Stimulated activated CD8-positive, alpha-beta memory T cell treated with anti-CD3 and anti-CD28 coated beads, Interleukin-7, amount 100 ng/mL, for 1 hour (primary cell): ENCODE measurements at places on chromosomes 12 and 14.

DNA sequence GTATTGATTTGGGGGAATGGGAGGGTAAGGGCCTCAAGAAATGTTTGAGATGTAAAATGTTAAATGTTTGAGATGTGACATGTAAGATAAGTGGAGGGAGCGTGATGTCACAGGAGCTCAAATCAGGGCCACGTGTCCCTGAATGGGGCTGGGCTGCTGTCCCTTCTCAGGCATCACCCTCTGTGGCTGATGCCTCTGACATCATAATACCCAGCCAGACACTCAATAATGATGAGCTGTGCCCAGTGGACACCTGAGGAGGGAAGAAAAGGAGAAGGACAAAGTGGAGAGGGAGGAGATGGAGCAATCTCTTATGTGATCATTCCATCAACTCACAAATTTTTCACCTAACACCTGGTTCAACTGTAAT, 120.8 kb downstream of the SAMD4A start:
- DNase-seq = no peak

- DNase-seq = no peak
These were observed 142.8 kb downstream of the SLC8A3 start for GRCh38 chr14:70045844-70046535.

DNA sequence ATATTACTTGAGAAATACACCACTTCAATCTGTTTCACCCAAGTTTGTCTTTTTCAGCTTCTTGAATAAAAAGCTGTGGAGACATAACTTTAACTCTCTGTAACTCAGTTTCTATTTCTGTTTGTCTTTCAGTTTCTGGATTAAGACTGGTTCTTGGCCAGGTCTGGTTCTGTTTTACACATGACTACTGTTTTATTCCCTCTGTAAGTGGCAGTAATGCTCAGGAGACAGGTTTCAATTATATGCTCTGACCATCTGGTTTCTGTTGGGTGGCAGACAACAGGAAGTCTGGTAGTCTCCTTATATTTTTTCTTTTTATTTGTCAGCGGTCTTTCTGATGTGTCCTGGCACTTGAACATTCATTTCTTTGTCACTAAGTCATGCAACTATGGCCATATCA, 102.9 kb downstream of the RPS29 start:
- DNase-seq = no peak

DNA sequence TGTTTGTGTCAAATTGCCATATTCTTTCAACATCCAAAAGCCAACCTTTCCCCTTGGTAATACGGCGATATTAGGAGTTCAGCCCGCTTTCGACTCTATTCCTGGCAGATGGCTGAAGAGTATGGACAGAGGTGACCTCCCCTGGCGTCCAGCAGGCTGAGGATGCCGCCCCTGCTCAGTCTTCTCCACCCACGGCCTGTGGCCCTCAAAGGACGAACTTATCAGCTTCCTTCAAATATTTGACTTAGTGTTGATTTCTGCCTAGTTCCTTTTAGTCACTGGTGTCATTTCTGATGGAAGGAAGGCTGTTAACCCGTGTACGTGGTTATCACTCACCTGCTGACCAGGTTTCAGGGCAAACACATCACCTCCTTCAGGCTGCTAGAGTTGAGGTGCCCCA, 65.0 kb downstream of the TESC start:
- DNase-seq = no peak

DNA sequence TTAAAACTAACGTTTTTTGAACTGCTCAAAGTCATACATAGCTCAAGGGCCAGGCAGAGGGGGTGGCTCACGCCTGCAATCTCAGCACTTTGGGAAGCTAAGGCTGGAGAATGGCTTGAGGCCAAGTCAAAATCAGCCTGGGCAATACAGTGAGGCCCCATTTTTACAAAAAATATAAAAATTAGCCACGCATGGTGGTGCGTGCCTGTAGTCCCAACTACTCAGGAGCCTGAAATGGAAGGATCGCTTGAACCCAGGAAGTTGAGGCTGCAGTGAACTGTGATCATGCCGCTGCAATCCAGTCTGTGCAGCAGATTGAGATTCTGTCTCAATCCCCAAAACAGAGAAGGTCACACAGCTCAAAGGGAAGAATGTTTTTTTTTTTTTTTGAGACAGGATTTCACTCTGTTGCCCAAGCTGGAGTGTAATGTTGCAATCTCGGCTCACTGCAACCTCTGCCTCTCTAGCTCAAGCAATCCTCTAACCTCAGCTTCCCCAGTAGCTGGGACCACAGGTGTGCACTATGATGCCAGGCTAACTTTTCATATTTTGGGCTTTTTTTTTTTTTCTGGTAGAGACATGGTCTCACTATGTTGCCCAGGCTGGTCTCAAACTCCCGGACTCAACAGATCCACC, 2.9 kb downstream of the RBM23 start:
- no peak for DNase-seq

DNA sequence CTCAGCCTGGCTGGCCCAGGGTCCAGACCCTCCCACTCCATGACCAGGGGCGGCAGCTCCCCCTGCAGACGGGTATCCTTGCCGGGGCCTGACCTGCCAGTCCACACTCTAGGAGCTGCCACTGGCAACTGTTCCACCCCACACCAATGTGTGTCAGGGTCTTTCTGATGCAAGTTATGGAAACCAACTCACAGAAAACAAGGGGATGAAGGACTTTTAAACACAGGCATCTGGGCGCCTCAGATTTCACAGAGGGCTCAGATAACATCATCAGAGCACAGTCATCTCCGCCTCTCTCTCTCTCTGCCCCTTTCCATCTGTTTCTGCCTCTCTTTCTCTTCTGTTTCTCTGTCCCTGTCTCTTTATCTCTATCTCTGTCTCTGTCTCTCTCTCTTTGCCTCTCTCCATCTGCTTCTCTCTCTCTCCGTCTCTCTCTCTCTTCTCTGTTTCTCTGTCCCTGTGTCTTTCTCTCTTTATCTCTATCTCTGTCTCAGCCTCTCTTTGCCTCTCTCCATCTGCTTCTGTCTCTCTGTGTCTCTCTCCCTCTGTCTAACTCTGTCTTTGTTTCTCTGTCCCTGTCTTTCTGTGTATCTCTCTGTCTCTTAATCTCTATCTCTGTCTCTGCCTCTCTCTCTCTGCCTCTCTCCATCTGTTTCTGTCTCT, 67.4 kb upstream of the FBRSL1 start:
- DNase-seq = no peak

DNA sequence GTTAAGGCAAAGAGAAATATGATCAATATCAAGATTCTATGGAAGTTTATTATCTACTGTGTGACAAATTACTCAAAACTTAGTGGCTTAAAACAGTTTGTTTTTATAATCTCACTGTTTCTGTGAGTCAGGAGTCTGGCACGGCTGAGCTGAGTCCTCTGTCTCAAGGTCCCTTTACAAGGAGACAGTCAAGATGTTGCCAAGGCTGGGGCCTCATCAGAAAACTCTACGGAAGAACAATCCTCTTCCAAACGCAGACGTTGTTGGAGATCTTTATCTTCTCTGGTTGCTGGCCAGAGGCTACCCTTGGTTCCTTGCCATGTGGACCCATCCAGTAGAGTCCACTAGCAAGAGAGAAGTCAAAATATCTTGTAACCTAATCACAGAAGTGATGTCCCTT, 100.6 kb upstream of the CCND2 start:
- DNase-seq = no peak

GRCh38 chr12:3571724-3572123, 80.7 kb downstream of the PRMT8 start:
- DNase-seq = no peak

- no peak for DNase-seq
These were observed 16.9 kb downstream of the PPP1R36 start for GRCh38 chr14:64566651-64567122.

DNA sequence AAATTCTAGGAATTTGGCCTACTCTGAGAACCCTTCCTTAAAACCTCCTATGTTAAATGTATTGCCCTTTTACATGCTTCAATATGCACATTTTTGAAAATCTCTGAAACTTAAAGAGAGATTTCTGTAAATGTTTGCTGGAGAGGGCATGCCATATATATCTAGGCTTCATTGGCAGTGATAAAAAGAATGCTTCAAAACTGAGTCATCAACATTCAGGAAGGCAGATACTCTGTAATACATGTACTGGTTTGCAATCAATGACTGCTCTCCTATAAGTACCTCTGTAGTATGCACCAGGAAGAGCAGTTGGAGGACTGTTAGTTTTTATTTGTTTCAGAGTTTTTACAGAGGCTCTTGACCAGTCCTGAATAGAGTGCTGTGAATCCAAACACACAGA, 739.9 kb downstream of the SLC16A7 start:
- no peak for DNase-seq

DNA sequence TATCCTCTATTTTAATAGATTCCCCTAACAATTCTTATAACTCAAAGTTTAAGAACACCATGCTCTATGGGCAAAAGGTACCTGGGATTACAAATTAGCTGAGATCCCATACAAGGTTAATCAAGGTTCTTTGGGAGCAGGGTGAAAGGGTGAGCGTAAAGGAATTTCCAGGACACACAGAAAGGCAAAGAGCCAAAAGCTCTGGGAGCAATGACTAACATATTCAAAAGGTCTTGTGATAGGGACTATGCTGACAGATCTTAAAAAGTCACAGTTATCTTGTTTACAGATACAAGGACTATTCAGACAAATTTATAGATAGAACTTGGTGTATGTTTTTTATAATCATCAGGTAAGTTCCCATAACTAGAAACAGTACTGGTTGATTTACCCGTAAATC, 19.5 kb upstream of the PPFIBP1 start:
- no peak for DNase-seq

- no peak for DNase-seq
These were observed 8.3 kb upstream of the CCND2 start for GRCh38 chr12:4265280-4265679.

- DNase-seq = no peak
These were observed 216.6 kb downstream of the GLT1D1 start for GRCh38 chr12:129069886-129070285.

DNA sequence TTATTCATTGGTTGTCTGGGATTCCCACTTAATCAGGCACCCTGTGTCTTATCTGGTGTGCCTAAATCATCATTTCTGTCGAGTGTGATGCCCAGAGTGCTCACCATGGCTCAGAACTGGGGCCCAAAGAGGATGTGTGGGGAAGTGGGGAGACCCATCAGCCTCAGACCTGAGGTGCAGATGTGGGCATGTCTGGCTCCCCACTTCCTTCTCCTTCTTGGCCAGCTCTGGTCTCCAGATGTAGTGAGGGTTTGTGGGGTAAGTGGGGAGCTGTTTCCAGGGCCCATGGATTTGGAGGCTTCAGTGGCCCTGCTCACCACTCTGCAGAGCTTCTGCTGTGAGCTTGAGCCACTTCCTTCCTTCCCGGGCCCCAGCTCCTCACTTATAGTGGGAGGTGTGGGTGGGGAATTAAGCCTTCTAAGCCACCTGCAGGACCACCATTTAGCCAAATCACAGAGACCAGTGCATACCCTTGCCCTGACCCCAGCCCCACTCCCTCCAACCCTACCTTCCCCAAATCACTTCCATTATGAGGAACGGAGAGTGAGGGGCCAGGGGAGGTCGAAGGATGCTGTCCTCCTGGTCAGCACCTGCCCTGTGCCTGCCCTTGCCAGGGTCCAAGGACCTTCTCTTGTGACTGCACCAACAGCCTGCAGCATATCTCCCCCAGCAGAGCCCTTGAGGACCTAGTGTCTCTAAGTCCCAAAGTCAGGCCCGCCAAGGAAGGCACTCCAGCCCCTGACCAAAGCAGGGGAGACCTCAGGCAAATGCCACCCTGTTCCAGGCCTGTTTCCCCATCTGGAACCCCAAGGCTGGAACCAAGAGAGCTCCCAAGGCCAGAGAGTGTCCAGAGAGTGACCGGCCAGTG, 278.2 kb upstream of the RTL1 start:
- DNase-seq = no peak
